ENCODE measurements at places on chromosomes 3 and 15.

DNA sequence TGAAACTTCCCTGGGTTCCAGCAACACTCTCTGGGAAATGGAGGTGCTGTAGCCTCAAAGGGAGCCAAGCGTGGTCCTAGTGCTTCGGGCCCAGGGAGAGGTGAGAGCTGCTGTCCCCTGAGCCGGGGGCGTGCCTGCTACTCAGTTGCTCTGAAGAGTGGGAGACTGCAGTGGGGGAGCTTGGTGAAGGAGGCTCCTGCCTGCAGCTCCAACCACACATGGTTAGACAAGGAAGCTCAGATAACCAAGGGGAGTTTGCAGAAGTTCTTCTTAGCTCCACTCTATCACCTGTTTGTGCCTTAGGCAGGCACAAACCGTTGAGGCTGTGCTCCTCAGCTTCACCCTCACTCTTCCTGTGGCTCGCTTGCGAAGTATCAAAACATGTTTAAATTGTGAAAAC, 53.6 kb upstream of the TRPM1 start:
- DNase-seq = no peak

DNA sequence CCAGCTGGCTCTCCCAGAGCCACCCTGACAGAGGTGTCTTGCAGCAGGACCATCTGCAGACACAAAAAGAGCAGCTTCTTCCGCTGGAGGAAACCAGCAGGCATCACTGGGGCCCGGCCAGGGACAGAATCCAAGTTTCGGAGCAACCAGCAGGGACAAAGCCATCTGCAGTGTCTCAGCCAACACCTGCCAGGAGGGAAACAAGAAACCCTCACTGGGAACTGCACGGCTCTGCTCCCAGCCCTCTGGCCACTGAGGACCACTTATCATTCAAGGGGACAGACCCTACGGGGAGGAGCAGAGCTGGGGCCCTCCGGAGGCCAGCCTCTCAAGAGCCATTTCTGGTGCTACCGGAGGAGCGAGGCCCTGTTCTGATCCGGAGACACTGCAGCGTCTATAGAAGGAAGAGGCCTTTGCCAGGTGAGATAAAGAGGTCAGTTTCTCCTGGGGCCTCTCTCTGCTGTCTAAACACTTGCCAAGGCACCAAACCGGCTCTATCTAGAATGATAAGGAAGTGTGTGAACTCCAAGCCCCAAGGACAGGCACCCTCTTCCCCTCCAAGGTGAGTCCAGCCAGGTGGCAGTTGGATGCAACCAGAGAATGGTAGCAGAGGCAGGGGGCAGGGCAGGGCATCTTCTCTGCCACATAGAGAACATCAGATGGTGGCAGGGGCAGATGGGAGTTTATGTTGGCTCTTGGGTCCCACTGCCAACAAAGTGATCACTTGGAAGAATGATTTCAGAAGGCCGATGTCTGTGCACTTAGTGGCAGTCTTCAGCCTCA, 89.0 kb downstream of the CHSY1 start:
- peak; percentile 89 for DNase-seq

GRCh38 chr3:147216143-147216673, 190.1 kb downstream of the ZIC4 start:
- DNase-seq = no peak

DNA sequence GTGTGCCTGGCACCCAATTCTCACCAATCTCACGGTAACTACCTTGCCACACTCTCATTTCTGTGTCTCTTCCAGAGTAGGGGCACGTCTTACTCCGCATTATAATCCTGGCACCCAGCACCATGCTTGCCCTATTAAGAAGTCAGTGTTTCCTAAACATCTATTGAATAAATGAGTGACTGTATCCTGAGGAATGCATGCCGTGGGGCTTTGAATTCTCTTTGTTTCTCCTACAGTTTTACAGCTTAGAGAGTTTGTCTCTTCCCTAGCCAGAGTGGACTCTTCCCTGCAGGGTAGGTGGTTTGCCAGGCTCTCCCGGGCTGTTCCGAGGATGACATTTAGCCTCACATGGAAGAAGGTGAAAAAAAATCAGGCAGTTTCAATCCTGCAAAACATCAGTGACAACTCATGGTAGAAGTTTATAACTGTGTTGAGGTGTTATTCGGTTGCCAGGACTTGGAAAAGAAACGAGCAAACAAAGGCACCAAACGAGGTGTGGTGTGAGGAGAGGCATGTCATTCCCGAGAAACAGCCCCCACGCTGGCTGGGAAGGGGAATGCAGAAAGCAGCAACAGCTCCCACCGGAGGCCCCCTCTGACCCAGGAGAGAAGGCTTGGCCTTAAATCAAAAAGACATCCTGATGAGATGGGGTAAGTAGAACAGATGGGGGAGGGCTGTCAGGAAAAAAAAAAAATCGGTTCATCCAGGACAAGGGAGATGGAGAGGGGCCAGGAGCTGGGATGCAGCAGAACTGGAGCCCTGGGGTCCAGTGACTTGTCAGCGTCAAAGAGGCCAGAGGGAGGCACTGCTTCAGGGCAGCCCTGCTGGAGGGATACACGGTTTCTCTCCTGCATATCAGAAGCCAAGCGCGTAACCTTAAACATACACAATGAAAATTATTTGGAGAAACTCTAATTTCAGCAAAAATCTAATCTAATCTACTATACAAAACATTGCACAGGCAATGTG, 168.4 kb upstream of the ARRDC4 start:
- DNase-seq = no peak

DNA sequence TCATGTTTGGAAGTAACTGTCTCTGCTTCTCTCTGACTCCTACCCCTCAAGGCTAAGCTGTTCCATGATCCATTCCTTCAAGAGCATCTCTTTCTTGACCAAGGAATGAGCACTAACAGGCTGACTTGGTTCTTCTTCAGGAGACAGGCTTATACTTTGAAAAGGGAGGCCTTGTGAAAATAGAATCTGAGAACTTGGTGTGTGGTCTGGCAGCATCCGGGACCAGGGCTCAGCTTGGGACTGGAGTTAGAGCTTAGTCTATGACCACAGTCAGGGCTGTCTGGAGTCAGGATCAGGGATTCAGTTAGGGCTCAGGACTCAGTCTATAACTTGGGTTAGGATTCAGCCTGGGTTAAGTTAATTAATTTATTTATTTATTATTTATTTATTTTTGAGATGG, 44.9 kb upstream of the SLC6A6 start:
- no peak for DNase-seq

GRCh38 chr3:156233876-156234275, 113.5 kb downstream of the KCNAB1 start:
- DNase-seq = no peak

- DNase-seq = no peak
These were observed 16.4 kb downstream of the PIK3CB start for GRCh38 chr3:138818185-138818860.

DNA sequence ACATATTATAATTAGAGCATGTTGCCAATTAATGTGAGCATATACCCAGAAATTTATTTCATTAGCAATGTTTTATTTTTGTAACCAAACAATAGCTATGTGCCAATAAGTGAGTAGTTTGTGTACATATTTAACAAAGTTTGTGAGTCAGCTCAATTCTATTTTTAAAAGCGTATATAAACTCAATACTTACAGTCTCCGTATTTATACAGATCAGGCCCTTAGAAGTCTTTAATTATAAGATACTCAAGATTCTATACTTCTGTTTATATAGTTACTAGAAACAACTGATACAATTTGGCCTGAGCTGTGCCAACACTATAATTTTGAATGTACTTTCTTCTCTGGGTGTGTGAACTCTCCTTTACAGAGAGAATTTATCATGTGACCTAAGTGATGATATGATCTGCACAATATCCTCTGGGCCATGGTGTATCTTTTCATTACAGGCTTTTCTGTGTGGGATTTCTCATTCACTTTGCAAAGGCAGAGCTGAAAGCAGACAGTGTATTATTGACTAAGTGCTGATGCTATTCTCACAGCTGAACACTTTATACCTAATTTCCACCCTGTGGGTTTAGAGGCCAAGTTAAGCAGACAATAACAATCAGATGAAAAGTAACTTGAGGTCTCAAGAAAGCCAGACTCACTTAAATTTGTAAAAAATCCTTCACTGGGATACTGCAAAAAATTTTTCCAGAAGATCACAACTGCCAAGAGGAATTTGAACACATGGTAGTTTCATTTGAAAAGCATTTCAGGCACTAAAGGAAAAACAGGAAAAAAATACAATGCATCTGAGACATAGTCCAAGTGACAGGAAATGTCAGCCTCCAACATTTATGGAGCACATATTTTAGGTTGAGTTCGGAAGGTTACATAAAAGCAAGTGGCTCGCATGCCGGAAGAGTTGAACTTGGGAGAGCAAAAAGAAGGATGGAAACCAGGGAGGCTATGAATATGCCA, 277.9 kb upstream of the SEMA6D start:
- no peak for DNase-seq

DNA sequence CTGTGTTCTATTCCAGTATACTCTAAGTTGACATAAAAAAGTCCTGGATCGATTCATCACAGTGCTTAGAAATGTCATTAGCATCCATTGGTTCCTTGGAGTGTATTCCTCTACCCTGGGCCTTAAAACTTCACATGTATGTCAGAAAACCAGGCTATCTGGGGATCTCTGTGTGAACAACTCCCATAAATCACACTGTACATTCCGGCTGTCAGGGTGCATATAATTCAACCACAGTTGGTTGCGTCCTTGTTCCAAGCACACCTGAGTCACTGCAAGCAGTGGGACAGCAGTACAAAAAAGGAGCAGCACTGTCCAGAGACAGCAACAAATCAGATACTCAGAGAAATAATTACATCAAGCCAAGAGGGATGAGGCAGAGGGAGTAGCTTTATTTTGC, 52.4 kb downstream of the PDZRN3 start:
- no peak for DNase-seq

DNA sequence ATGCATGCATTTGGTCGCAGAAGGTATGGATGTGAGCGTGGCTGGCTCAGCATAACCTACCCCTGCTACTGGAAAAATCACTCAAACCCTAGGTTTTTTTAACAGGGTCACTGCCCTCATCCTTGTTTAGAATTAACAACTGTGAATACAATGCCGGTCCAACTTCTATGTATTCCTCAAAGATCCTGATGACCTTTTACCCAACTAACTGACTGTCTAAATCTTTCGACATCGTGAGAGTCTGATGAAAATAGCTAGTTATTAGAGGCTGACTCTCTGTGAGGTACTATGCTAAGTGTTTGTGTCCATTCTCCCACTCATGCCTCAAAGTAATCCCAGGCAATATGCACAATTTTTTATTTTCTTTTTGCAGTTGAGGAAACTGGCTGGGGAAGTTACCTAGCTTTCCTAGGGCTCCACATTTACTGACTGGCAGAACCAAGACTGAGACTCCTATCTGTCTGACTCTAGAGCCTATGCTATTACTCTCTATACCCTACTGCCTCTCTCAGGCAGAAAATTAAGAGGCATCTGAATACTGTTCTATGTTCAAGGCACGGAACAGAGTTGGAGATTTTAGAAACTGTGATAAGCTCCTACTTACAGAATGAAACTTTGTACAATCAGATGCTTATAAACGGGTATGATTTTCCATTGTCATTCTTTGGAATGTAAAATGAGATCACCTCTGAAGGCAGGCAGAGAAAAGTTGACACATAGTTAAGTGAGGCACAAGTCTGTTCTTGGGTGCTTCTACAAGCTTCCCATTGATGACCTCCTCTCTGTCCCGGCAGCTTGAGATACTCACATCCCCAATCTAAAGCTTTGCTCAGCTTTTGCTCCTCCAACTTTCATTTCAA, 56.4 kb downstream of the FILIP1L start:
- no peak for DNase-seq

Measured in Right ventricle myocardium inferior (tissue), 1 donor.